ENCODE measurements at places on chromosomes 7 and 10.

GRCh38 chr7:22563621-22564241 is 63.7 kb upstream of the STEAP1B start:
- no peak for DNase-seq

- no peak for DNase-seq
Measured at GRCh38 chr10:123309731-123310130, 155.5 kb downstream of the BUB3 start.

- no peak for DNase-seq
Measured at GRCh38 chr7:99102809-99103690, 40.9 kb downstream of the SMURF1 start.

DNA sequence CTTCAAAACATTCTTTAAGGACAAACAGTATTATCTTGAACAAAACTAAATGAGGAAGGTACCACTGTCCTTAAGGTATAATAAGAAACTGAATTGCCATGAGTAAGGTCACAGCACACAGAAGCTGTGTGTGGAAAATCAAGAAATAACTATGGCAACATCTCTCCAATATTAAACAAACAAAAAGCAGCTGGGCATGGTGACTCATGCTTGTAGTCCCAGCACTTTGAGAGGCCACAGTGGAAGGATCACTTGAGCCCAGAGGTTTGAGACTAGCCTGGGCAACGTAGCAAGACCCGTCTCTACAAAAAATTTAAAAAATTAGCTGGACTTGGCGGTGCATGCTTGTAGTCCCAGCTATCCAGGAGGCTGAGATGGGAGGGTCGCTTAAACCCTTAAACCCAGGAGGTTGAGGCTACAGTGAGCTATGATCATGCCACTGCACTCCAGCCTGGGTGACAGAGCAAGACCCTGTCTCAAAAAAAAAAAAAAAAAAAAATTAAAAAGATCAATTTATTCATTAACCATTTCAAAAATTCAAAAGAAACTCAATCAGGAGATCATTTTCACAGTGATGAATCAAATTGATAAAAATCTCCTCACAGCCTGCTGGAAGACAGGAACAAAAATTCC is 195.4 kb downstream of the SKIDA1 start:
- DNase-seq, result no peak

- no peak for DNase-seq
Measured at GRCh38 chr7:128732521-128733277, 6.5 kb upstream of the CALU start.

GRCh38 chr7:157442993-157443831 is 106.4 kb downstream of the DNAJB6 start:
- DNase-seq, result no peak

- no peak for DNase-seq
Measured at GRCh38 chr7:44194069-44194468, 4.8 kb upstream of the GCK start.

DNA sequence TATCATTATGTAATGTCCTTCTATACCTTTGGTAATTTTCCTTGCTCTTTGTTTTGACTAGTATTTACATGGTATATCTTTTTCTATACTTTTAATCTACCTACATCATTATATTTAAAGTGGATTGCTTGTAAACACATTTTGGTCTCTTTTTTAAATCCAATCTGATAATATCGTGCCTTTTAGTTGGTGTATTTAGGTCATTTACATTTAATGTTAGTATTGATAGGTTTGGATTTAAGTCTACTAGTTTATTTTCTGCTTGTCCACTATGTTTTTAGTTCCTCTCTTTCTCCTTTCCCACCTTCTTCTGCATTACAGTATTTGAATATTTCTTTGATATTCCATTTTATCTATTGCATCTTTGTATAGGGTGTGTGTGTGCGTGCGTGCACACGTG is 95.4 kb downstream of the HIBADH start:
- DNase-seq, result no peak

- no peak for DNase-seq
Measured at GRCh38 chr7:19239951-19240350, 94.7 kb upstream of the FERD3L start.

GRCh38 chr7:1283941-1284742 is 51.5 kb downstream of the UNCX start:
- no peak for DNase-seq
